T-cell (primary cell): ENCODE measurements at places on chromosomes 6 and 20.

GRCh38 chr6:66238851-66239250 is 531.8 kb upstream of the EYS start:
- DNase-seq: no peak

DNA sequence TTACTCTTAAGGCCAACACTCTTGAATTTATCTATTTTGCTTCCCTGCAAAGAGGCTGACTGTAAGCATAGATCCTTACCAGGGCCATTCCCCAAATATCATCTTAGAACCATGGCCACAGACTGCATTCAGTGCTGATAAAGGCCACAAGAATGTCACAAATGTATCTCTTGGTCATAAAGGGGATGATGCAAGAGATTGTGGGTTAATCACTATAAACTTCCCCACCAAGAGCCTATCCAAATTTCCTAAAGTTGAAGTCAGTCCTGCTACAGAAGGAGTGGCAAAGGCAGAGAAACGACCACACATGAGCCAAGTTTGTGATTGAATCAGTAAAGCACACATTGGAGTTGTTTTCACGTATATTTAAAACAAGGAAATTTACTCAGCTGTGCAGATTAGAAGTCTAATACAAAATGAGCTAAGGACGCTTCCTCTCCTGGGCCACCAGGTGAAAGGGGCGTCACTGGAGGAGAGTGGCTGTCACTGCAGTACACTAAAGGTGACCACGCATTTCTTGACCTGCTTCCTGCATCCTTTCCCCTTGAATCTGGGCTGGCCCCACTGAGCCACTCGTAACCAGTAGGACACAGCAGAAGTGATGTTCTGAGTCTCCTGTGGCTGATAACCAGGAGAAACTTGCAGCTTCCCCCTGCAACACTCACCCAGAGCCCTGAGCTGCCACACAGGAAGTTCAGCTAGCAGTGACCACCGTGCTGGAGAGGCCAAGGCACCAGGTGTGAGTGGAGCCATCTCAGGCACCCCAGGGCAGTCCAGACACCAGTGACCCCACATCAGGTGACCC is 181.9 kb downstream of the SYNDIG1 start:
- DNase-seq: no peak

- no peak for DNase-seq
These were observed 73.1 kb downstream of the PRND start for GRCh38 chr20:4794846-4795245.

DNA sequence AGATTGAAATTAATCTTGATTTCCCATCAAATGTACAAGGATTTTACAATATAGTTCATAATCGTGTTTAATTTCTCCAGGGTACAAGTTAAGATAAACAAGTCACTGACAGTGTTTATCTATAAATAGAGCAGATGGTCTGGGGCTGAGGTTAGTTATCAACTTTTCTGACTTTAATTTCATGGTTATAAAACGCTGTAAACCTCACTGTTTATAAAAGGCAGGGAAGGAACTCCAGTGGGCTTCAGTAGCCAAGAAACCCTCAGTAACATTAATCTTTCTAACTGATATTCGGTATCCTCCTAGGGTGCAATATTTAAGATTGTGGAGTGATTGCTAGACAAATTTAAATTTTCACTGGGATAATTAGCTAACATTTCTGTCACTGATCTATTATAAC is 68.6 kb downstream of the GFRAL start:
- no peak for DNase-seq

- DNase-seq: no peak
These were observed 103.2 kb upstream of the TIAM2 start for GRCh38 chr6:154891901-154892300.

GRCh38 chr20:60491051-60491581 is 532.9 kb downstream of the CDH26 start:
- DNase-seq: no peak

DNA sequence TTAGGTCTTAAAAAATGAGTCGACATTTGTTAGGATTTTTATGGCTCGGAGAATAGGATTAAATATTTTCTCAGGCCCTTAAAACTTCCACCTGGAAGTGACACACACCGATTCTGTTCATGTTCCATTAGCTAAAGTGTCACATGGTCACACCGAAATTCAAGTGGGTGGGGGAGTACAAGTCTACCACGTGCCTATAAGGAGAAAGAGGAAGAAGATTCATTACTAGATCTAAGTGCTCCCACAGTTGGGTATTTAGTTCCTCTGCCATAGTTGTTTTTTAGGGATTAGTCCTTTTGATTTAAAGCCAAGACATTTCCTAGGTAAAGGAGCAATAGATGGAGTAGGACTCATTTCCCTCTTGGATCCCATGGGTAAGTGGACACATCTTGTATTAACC is 4.9 kb upstream of the TOX2 start:
- no peak for DNase-seq

DNA sequence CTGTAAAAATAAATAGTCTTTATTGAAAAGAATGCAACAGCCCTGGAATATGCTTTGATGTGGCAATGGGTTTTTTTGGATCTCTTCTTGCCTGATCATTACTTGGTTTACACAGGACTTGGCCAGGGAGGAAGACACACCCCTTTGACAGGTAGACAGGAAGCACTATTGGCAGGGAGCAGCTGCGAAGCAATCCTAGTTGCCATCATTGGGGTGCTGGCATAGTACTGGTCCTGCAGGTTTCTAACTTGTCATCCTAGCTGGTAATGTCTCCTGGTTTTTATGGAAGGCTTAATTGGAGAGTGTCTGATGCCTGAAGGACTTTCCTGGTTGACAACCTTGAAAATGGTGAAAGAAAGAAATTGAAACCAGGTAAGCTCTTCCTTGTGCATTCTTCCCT is 71.2 kb upstream of the CCN6 start:
- no peak for DNase-seq

DNA sequence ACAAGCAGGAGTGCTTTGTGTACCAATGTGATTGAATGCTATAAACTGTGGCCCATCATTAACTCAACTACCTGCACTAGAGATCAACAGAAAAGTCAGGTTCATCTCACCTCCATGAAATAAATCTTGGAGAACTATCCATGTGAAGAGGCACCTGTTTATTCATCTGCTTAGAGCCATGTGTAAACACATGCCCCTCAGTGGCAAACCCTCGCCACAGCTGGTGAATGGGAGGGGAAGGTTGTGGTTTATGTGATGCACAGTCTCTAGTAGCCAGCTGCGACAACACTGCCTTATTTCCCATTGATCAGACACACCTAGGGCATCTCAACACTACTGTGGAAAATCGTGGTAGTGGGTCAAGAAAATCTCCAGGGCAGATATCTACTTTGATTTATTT is 640.2 kb downstream of the PTPRT start:
- DNase-seq: no peak

GRCh38 chr6:129621252-129621651 is 88.7 kb downstream of the ARHGAP18 start:
- DNase-seq: peak; percentile 18

DNA sequence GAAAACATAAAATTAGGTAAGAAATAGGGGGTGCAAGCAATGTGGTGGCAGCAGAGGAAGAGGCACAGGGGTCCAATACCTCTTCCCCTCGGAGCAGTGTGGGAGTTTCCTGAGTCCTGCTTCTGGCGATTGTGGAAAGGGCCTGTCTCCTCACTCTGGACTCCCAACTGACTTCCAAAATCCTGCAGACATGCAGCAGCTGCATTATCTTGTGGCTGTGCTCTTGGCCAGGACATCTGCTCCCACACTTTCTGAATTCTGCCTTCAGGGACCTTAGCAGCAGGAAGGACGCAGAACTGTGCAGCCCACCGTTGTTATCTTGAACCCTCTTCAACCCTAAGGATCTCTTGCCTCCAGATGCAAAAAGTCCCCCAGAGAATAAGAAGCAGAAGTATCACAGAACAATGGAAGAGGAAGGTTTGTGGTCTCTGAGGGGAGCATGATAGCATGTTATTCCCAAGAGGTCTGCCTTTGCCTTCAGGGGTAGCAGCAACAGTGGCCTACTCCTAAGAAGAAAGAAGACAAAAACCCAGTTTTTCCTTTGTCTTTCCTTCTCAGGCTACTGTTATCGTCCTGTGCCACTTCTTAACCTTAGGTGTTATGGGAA is 102.5 kb upstream of the EMILIN3 start:
- DNase-seq: no peak

GRCh38 chr20:9279918-9280401 is 211.1 kb downstream of the PLCB4 start:
- DNase-seq: no peak

- no peak for DNase-seq
These were observed 15.3 kb upstream of the SRSF6 start for GRCh38 chr20:43442282-43442880.

GRCh38 chr20:42123981-42124473 is 505.9 kb upstream of the CHD6 start:
- no peak for DNase-seq

DNA sequence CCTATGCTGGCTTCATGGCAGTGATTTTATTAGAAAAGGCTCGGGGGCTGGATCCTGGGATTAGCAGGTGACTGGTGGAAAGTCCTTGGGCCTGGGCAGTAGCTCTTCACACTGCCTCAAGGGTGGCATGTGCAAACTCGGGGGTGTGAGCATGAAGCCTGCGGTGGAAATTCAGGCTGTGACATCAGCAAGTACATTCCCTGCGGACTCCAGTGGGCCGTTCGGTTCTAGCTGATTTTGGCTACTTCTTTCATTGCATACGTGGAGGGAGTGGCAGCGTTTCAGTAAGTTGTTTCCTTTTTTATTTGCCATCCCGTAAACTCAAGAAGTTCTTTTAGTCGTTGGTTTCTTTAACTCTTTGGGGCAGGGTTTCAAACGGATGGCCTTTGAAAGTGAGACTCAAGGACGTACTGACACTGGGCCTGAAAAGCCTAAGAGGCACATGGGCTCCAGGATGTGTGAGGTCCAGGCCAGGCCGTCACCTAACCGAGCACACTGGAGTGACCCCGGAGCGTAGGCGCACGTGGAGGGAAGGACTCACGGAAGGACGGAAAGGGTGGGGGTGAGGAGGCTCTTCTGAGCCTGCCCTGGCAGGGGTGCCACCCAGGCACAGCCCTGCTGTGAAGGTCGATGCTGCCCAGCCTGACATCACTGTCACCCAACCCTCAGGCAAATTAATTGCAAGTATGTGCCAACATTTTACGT is 104.0 kb upstream of the FRMD1 start:
- no peak for DNase-seq
